Activated CD4-positive, alpha-beta memory T cell treated with anti-CD3 and anti-CD28 coated beads, Interleukin-2, amount 10 ng/mL, durations not matched to agents 7 days and 5 days (primary cell): ENCODE measurements at places on chromosomes 5 and 9. TPM values are rescaled to one million over a fixed set of nuclear protein-coding genes. Genes with fewer than 3 reads are reported as not detected.

Gene SOWAHA
- total RNA-seq: not detected

Gene IFNA6
- total RNA-seq: not detected

Gene TXN
- 315 TPM for total RNA-seq

Gene AIF1L
- 0.30 TPM for total RNA-seq
